ENCODE measurements at places on chromosomes 2 and 18. TPM values are rescaled to one million over a fixed set of nuclear protein-coding genes. Genes with fewer than 3 reads are reported as not detected.
A peak's percentile ranks its signal among the peaks of the same experiment; 100 is the strongest.

GPR155 gene
- total RNA-seq = 2.7 TPM

GLS gene
- total RNA-seq = 80.8 TPM

GRCh38 chr2:32008805-32009515 is 1.8 kb downstream of the MEMO1 start:
- DNase-seq = peak; percentile 38

DNA sequence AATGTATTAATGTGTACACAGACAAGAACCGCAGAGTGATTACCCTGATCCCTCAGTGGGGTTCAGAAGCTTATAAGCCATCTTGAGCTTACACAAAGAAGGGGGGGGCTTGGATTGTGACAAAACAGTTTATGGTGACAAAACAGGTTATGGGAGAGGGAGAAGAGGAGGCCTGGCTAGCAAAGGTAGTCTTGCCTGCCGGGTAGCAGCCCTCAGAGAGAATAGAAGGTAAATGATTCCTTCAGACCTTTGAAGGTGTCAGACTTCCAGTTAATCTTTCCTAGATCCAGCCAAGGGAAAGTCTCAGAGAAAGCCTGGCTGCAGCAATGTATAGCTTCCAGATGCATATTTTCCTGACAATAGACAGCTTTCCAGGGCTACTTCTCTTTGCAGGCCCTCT is 44.6 kb upstream of the RAPH1 start:
- DNase-seq = no peak

Data from cardiac muscle cell (in vitro differentiated cells and primary cell).